ENCODE measurements at places on chromosomes 6 and 20.

DNA sequence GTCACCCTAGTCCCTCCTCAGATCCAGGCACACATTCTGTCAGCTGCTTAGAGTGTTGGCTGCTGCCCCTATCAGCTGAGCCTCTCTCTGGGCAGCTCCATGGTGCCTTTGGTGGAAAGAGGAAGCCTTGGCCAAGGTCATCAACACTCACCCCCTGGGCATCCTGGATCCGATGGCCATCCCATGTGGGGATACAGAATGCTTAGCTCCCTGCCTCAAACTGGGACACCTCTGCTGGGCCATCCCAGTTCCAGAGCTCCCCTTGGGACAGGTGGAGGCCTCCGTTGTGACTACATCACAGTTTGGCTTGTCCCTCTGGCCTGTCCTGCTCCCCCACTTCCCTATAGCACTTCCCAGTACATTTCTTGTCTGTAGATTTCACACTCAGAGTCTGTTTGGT, 45.6 kb downstream of the TOX2 start:
- DNase-seq = no peak

DNA sequence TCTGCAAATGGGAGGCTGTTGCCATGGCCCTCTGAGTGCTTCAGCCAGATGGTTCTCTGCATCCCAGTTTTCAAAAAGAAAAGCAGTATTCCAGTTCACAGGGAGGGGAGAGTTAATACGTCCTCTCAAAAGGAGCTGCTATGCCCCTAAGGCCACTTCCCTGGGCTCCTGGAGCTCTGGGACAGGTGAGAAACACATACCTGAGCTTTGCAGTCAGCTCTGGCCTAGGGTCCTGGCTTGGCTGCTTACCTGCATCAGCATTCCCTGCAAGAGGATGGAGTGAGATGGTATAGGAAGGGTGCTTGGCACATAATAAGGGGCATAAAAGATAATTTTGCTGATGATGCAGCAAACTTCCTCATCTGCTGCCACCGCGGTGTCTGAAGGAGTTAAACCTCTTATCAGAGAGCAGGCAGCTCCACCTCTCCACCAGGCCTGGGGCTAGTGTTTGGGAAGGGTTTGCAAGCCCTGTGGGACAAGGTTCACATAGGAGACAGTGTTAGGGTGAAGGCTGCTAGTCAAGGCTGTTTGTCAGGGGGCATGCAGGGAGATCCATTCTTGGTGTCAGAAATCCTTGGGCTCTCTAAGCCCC, 62.7 kb downstream of the SLC24A3 start:
- no peak for DNase-seq

GRCh38 chr20:3744806-3745685, 12.6 kb downstream of the HSPA12B start:
- DNase-seq = no peak

GRCh38 chr6:20866935-20867703, 332.9 kb downstream of the CDKAL1 start:
- DNase-seq = no peak

DNA sequence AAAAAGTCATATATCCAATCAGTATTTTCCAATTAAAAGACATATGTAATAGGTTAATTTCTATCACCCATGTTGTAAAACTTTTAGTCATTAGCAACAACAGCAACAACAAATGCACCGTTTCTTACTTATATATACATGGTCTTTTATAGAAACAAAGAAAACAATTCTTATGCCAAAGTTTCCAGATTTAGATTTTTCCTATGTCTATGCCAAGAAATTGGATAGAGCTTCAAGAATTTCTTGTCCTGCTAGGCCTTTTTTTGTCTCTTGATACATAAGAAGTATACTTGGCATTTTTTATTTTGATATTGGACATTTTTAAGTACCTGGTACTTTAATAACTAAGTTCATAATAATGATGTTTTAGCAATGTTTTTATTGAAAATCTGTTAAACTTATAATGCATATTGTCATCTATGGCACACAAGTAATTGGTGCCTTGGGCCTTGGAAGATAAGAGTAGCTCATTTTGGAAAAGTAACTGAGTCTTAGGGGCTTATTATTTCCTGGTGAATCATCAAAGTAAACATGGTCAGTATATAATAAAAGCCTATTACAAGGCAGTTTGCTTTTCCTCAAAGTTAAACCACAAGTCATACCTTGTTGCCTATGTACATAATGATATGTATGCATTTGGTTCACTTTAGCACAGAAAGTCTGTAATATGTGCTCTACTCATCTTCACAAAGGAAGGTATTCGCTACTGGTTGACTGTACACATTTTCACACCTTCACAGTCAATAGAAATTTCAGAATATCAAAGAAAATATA, 10.1 kb upstream of the FRK start:
- no peak for DNase-seq

DNA sequence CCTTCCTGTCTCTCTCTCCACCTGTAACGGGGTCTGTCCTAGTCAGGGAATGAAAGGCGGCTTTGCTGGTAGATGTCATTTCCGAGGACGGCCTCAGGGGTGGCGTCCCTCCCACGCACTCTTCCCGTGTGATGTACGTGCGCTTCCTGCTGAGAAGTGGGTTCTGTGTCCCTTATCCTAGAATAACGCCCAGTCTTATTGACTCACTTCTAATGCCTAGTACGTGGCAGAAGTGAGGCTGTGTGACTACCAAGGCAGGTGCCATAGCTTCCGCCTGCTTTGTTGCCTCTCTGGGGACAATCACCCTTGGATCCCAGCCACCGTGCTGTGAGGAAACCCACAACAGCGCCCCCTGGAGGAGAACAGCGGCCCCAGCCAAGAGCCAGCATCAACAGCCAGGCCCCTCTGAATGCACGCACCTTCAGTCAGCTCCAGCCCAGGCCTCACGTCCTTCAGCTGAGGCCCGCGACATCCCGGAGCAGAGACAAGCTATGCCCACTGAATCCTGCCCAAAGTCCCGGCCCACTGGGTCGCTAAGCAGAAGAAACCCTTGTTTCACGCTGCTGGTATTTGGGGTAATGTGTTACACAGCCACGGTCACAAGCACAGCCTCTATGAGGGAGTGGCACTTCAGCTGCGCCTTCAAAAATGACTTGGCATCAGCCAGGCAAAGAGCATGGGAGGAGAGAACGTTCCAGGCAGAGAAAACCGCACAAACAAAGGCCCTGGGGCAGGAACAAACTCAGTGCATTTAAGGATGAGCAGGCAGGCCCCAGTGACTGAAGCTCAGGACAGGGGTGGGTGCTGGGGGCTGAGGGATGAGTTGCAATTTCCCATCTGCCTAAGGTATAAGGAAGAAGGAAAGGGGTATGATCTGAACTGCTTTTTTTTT, 224.2 kb downstream of the NFATC2 start:
- DNase-seq = no peak

GRCh38 chr20:45948742-45949541, 14.5 kb downstream of the PCIF1 start:
- no peak for DNase-seq

DNA sequence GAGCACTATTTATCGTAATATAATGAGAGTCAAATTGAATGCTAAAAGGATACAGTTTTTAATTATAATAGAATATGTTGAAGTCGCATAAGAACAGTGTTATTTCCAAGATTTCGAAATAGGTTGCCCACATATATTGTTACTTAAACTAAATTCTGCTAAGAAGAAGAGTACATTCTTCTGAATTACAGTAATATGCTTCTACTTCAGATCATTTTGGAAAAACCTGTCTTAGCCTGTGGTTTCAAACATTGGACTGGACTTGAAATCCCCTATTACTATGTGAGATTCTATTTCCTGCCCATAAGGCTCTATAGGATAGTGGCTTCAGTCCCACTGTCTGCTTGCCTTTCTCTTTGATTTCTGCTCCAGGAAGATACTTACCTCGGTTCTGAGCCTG, 137.2 kb downstream of the B3GAT2 start:
- no peak for DNase-seq

GRCh38 chr6:165047952-165048351, 261.5 kb downstream of the C6orf118 start:
- DNase-seq = no peak
